ENCODE measurements at places on chromosomes 3 and 15. TPM values are rescaled to one million over a fixed set of nuclear protein-coding genes. Genes with fewer than 3 reads are reported as not detected.

KNG1 gene
- polyA plus RNA-seq: not detected

MAGEL2 gene
- polyA plus RNA-seq: 0.12 TPM

DPH3 gene
- polyA plus RNA-seq: 21.2 TPM

MAP1A gene
- 2.2 TPM for polyA plus RNA-seq

ZBED2 gene
- 1.5 TPM for polyA plus RNA-seq

IL5RA gene
- polyA plus RNA-seq: 0.19 TPM

SKOR1 gene
- polyA plus RNA-seq: not detected

PLAAT1 gene
- 1.00 TPM for polyA plus RNA-seq

TNFAIP8L3 gene
- 9.3 TPM for polyA plus RNA-seq

PPP1R14D gene
- polyA plus RNA-seq: 0.63 TPM
